ENCODE measurements at places on chromosomes 11 and 22. TPM values are rescaled to one million over a fixed set of nuclear protein-coding genes. Genes with fewer than 3 reads are reported as not detected.

FXYD2 gene
- total RNA-seq, result 0.64 TPM

DCDC1 gene
- under 0.01 TPM for total RNA-seq

TRIM68 gene
- total RNA-seq, result 7.4 TPM

OR5F1 gene
- not detected for total RNA-seq

PRRG4 gene
- total RNA-seq, result 1.9 TPM

GRM5 gene
- total RNA-seq, result under 0.01 TPM

BRSK2 gene
- 0.38 TPM for total RNA-seq

Data from dermis microvascular lymphatic vessel endothelial cell (primary cell).